Brain microvascular endothelial cell (primary cell): ENCODE measurements at places on chromosomes 13 and 19.
A peak's percentile ranks its signal among the peaks of the same experiment; 100 is the strongest.

GRCh38 chr19:18731562-18732008 lies 48.1 kb downstream of the CRTC1 start:
- DNase-seq: peak; percentile 19

DNA sequence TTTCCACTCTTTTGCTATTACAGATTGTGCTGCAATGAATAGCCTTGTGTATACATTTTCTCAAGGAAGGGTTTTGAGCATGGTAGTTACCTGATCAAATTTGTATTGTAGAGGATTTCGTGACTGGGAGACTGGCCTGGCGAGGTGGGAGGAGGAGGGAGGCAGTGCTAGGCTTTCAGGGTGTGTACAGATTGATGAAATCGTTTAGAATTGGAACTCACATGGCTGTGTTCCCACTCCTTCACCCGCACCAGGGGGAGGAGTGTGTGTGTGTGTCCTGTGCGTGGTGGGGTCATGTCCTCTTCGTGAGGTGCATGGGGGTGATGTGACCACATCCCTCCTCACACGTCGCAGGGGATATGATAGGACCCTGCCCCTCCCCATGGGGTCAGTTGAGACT lies 8.3 kb downstream of the PGLYRP1 start:
- DNase-seq: no peak

- DNase-seq: no peak
These were observed 167.2 kb downstream of the KLF5 start for GRCh38 chr13:73225990-73226389.

GRCh38 chr19:8831373-8831772 lies 731 bp downstream of the ZNF558 start:
- no peak for DNase-seq
